ENCODE measurements at places on chromosomes 7 and 10. TPM values are rescaled to one million over a fixed set of nuclear protein-coding genes. Genes with fewer than 3 reads are reported as not detected.

The RASA4B gene
- total RNA-seq = 1.8 TPM

The TMEM229A gene
- not detected for total RNA-seq

The HSPA12A gene
- total RNA-seq = 9.8 TPM

The ZNF117 gene
- 0.09 TPM for total RNA-seq

The CADPS2 gene
- total RNA-seq = 0.03 TPM

The EIF5AL1 gene
- total RNA-seq = 2.2 TPM

The SMNDC1 gene
- 49.1 TPM for total RNA-seq

The FOXP2 gene
- total RNA-seq = not detected

The LRRC4 gene
- total RNA-seq = not detected

The NEURL1 gene
- 0.50 TPM for total RNA-seq

The EVX1 gene
- total RNA-seq = 0.18 TPM

The OR6B1 gene
- total RNA-seq = not detected

The MSMB gene
- total RNA-seq = not detected

The SFTPD gene
- total RNA-seq = 0.09 TPM

The EGR2 gene
- 0.29 TPM for total RNA-seq

The CPA1 gene
- not detected for total RNA-seq

The GPNMB gene
- total RNA-seq = 3.1 TPM

The CRHR2 gene
- total RNA-seq = 0.02 TPM

The TMEM225B gene
- total RNA-seq = 0.92 TPM

The ADAP1 gene
- 4.1 TPM for total RNA-seq

The NRAP gene
- total RNA-seq = not detected

The PDK4 gene
- total RNA-seq = 28.0 TPM
